ENCODE measurements at places on chromosomes 6 and 20. TPM values are rescaled to one million over a fixed set of nuclear protein-coding genes. Genes with fewer than 3 reads are reported as not detected.

Gene PDE10A
- 10.4 TPM for total RNA-seq

Gene RSPH9
- total RNA-seq, result 0.15 TPM

Gene TPX2
- 58.2 TPM for total RNA-seq

Gene ANGPT4
- total RNA-seq, result not detected

Gene POPDC3
- 1.3 TPM for total RNA-seq

Gene BMP2
- 15.6 TPM for total RNA-seq

Gene HIVEP1
- 9.4 TPM for total RNA-seq

Gene CLVS2
- total RNA-seq, result not detected

Gene KLC4
- 17.8 TPM for total RNA-seq

Gene IL17A
- total RNA-seq, result not detected

Gene LGSN
- total RNA-seq, result not detected

Gene GNMT
- total RNA-seq, result not detected

Gene IER3
- total RNA-seq, result 160 TPM

Gene DLL1
- 1.7 TPM for total RNA-seq

Gene NINL
- 9.4 TPM for total RNA-seq

Gene CYP24A1
- not detected for total RNA-seq

Gene LTA
- total RNA-seq, result not detected

Gene TTK
- 49.8 TPM for total RNA-seq

Gene PSMB9
- total RNA-seq, result 89.1 TPM

Gene PRICKLE4
- total RNA-seq, result 1.5 TPM

Gene GNAS-AS1
- 0.15 TPM for total RNA-seq

Gene TAGAP
- not detected for total RNA-seq

Gene B3GAT2
- total RNA-seq, result not detected
